ENCODE measurements at places on chromosomes 5 and 9.

GRCh38 chr5:142849880-142850279 is 79.7 kb downstream of the ARHGAP26 start:
- no peak for DNase-seq

GRCh38 chr5:80069918-80070318 is 34.8 kb downstream of the THBS4 start:
- no peak for DNase-seq

DNA sequence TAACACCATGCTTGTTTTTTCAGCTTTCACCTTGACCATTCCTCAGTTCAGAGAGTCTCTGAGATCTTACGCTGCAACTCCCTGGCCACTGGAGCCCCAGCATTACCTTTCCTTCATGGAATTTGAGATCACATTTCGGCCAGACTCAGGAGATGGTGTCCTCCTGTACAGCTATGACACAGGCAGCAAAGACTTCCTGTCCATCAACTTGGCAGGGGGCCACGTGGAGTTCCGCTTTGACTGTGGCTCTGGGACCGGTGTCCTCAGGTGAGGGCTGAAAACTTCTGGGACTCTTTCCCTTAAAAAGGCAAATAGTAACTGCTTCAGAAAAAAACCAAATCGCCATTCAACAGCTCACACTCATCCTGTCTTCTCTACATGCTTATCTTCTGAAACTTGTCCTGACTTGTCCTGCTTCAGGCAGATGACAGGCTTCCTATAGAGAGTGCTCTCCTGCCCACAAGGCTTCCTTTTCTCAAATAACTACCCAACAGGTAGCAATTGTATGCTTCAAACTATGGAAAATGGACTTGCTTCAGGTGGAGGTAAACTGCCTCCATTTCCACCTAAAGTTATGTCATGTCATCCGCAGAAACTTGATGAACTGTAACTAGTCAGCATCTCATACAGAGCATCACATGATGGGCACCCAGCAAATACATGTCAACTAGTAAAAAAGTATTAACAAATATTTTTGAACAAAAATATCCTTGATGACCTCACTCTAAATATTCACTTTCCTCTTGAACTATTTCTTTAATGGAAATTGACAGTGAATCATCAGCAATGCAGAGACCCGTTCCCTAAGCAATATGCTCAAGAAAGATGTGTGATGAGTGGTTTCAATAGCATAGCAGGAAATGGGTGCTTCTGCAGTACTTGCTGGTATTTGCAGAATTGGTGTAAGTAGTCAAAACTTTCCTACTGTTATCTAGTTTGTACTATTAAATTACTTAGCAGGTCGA is 129.2 kb downstream of the LIFR start:
- no peak for DNase-seq

GRCh38 chr5:142737179-142737578 is 33.0 kb upstream of the ARHGAP26 start:
- no peak for DNase-seq

DNA sequence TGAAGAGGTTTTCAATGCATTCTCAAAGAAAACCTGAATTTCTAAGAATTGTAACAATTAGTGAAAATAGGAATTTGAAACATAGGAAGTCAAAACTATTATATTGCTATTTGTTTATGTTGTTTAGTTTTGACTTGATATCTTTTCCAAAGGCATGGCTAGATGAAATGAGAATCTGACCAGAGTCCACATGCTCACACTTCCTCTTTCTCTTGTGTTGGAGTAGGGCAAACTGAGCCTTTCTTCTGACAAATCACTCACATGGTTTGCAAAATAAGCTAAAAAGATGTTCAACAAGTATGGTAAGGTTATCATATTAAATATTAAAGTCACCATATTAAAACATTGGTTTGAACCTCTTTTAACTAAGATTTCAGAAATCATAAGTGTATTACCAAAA is 512.6 kb downstream of the ISL1 start:
- DNase-seq, result no peak

GRCh38 chr5:158159621-158160020 is 300.7 kb upstream of the CLINT1 start:
- no peak for DNase-seq

DNA sequence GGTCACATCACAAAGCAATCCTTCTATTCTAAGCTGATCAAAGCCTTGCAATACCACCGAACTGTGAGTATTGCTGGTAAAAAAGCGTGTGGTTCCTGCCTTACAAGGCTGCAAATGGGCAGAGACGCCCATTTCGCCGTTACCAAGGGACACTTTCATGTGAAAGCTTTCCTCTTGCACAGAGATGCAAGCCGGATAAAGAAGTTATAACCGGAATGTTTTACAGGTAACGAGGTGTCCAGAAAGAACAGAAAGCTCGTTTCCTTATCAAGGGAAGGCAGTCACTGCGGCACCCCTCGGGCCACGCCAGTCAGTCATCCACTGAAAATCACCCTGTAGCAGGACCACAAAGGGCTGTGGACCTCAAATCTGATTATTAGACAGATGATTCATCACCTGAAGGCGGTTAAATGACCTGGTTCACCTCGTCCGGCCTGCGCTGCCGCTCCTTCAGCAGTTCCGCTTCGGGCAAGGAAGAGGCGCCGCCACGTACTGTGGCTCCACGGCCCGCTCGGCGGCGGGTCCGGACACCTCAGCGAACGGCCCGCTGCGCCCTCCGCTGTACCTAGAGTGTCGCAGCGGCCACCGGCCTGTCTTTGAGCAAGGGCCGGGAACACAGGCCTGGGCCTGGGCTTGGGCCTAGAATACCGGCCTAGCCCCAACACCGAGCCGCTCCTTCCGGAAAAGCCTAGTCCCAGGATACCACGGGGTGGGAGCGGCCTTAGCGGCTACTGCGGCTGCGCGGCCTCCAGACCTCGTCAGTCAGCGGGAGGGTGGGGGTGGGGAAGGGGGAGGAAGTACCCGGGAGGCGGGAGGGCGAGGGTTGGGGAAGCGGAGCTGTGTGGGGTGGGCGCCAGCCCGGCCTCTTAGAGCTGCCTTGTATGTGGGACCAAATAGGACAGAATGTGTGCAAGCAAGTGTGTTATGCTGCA is at the start of gene KLHL9:
TSS of gene KLHL9 (minus strand) at position 704 of the 932 bp plus-strand sequence. CDS start at position 159, 545 bp downstream.
- peak; percentile 84 for DNase-seq

DNA sequence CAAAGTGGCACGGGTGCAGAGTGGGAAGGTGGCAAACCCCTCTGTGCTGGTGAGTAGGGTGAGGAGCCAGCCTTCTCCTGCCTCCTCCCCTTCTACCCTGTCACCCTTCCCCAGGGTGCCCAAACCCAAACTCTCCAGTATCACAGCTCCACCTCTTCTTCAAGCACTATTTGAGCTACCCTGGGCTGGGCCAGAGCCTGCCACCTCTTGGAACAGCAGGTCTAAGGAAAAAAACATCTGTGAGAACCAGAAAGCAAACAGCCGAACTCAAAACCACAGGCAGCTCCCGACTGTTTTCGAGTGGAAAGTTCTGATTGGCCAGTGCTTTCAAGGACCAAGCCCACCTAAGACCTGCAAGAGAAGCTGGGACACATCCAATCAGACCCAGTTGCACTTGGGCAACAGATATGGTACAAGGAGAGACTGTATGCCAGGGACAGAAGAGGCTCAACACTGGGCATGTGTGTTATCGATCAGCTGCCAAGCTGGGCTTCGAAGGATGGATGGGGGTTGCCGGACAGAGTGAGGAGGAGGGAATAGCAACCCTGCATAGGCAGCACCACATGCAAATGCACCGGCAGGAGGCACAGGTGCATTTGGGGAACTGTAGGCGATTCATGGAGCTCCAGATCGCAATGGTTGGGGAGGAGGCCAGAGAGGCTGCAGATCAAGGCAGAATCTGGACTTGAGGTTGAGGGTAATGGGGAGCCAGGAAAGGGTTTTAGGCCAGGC is 19.7 kb downstream of the ACSL6 start:
- DNase-seq, result no peak

DNA sequence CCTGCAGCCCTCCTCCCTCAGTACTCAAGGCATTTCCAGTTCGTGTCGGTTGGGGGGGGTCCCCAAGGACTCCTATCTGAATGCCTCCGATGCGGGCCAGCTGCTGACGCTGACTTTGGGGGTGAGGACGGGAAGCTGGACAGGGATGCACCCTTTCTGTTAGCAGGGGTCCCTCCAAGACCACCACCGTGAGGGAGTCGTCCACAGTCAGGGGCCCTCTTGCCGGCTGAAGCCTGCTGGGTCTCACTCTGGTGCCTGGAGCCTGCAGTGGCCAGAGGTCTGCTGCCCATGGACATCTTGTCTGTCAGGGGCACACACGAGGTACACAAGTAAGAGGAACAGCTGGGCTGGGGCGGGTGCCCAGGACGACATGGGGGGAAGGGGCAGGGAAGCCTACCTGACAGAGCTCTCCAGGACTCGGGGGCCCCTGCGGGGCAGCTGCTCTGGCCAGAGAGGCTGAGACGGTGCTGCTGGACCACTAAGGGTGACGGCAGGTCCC is 9.1 kb upstream of the ZDHHC11 start:
- no peak for DNase-seq

DNA sequence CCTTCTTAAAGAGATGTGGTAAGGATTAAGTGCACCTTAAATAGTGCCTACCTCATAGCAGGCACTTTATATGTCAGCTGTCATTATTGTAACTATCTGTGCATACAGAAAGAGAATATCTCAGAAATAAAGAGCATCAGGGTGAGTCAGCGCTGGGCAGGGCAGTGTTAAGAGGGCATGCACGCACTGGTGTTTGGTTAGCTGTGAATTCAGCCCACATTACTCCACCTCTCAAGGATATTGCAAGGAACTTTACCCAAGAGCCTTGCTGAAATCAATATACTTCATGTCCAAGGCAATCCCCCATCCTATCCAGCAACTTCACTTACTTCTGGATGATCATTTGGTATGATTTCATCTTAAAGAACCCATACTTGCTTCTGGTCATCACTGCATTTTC is 300.9 kb downstream of the NTRK2 start:
- no peak for DNase-seq

DNA sequence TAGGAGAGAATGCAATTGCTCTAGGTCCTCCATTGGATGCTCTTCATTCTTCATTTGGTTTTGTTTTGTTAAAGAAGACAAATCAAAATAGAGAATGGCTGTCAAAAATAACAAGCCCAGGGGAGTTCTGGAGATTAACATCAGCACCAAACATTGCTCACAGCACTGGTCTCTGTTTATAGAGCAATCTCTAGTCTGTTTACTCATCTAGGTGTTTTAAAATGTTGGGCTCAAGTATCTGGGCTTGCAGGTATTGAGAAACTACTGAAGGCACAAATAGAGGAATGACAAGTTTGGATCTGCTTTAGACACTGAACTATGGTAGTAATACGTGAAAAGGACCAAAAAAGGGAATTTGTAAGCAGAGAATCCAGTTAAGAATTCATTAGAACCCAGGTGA is 77.0 kb upstream of the TMC1 start:
- no peak for DNase-seq

DNA sequence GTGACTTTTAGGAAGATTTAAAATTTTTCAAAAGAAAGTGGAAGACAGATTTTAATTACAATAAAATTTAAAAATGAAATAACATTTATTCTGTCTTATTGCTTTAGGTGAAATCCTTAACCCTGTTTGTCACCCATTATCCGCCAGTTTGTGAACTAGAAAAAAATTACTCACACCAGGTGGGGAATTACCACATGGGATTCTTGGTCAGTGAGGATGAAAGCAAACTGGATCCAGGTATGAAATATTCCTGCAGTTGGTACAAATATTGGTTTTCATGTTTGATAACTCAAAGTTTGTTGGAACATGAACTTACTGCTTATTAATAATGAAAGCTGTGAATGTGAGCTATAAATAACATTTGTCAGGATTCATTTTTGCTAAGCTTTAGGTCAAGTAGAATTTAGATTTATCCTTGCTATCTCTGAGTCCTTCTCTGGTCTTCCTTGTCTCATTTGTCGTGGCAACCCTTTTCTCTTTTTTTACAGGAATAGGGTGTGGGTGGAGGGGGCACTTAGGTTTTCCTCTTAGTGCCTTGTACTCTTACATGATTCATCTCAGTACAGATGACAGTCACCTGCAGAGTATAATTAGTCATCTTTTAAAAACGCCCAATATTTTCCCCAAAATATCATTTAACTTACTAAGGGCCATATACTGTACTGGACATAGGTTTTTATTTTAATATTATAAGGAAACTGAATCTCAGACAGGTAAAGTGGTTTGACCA is 95.3 kb upstream of the RASGRF2 start:
- no peak for DNase-seq

DNA sequence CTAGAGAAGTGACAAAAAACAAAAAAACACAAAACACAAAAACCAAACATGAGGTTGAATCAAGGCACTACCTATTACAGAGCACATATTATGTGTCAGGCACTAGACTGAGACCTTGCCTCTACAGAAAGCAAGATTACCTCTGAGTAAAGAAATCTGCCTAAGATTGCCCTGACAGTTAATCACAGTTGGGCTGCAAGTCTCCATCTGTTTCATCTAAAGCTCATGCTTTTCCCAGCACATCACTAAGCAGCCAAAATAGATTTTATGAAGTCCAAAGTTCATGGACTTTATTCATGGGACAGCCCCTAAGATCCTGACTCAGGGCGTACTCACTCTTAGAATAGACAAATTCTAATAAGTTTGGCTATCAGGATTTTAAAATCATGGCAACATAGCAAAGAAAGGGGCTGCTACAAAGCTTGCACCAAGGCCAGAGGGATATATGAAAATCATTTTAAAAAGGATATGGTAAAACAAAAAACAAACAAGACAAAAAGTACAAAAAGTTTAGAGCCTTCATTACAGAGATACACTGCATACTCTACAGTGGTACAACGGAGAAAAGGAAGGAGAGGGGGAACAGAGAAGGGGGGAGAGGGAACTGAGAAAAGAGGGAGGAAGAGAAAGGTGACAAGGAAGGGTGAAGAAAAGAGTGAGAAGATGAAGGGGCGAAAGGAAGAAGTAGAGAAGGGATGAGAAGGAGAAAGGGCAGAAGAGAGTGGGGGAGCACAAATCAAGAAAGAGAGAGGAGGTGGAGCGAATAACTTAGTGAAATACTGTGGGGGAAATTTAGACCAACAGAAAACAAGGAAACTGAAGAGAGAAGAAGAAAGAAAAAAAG is 58.2 kb downstream of the RICTOR start:
- no peak for DNase-seq

GRCh38 chr5:147369742-147370374 is 135.0 kb downstream of the STK32A start:
- DNase-seq, result no peak

DNA sequence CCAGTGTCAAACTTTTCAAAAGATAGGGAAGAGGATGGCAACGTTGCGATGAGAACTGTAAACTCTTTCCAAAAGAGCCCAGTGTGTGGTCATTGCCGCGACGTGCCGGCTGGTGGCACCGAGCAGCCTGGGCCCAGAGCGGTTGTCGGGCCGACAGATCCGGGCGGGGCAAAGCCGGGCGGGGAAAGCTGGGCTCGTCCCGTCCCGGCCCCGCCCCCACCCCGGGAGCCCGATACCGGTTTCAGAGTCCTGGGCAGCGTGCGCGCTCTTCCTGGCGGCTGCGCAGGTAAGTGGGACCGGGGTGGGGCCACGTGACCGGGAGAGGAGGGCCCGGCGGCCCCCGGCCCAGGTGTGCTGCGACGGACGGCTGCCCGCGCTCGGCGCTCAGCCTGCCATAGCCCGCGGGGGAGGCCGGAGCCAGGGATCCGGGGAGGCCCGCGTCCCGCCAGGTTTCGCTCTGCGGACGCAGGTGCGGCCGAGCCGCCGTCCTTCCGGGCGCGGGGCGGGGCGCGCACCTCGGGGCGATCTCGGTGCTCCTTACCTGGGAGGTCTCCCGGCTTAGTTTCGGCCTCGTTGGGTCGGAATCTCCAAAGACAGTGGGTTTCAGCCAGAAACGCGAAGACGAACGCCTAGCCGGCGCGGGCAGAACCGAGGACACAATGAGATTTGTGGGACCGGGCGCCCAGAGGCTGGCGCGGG is at the start of gene MARVELD2:
TSS of gene MARVELD2 (plus strand) at position 232 of the 699 bp plus-strand sequence. CDS start 4,270 bp downstream, outside the sequence.
- DNase-seq, result peak; percentile 46

- DNase-seq, result no peak
Measured at GRCh38 chr9:83521011-83521410, 17.2 kb downstream of the FRMD3 start.

- no peak for DNase-seq
Measured at GRCh38 chr5:73213566-73213998, 40.6 kb downstream of the TMEM174 start.
